ENCODE measurements at places on chromosomes 6 and 20.

DNA sequence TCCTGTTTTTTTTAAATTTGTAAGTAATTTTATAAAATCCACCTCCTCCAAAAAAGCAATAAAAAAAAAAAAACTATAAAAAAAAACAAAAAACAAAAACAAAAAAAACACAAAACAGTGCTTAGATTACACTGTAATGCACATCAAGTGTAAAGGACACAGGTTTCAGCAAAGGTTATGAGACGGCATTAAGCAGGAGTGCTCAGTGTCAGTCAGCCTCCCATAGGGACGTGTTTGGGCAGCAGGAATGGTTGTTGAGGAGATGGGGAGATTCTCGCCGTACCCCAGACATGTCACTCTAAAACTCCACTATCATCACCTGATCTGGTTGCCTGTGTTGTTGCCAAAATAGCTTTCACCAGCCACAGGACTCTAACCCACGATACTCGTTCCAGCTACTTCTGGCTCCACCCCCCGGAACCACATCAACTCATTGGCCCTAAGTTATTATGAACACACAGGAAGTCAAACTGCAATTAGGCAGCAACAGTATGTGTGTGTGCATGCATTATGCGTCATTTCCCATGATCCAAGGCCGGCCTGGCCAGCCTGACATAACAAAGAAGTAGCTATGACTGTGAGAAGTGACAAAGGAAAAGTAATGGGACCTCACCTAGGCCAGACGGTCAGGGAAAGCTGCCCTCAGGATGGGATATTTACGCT is 28.7 kb downstream of the ECT2L start:
- DNase-seq: peak; percentile 52

DNA sequence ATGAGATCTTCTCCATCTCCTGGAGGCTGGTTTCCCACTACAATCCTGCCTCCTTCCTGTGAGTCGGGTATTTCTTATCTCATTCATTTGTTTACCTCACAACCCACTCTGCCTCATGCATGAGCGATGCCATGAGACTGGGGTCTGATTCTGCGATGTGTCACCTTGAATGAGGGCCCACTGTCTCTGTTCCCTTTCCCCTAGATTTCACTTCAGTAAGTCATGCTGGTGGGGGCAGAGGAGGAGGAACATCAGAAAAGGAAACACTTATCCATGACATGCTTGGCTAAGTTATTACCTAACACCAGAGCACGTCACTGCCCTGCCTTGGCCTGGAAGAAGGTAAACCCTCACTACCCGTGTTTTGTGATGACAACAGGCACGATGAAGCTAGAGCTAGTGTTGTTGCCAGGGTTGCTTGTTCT is 337.4 kb upstream of the PRDM1 start:
- DNase-seq: no peak

DNA sequence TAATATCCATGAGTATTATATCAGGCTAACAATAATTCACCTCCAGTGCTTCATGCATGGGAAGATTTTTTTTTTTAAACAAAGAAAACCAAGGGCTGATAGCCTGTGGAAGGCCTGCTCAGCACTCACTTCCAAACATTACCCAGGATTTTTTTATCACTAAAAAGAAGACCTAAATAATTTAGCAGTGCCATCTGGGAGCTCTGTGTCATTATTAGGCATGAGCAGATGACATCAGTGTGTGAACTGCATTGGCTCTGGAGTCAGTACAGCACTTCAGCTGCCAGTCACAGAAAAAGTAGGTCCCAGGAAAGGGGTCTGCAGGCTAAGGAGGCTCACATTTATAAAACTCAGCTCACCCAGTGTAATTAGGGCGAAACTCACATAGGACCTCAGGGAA is 94.8 kb downstream of the COL21A1 start:
- DNase-seq: no peak

DNA sequence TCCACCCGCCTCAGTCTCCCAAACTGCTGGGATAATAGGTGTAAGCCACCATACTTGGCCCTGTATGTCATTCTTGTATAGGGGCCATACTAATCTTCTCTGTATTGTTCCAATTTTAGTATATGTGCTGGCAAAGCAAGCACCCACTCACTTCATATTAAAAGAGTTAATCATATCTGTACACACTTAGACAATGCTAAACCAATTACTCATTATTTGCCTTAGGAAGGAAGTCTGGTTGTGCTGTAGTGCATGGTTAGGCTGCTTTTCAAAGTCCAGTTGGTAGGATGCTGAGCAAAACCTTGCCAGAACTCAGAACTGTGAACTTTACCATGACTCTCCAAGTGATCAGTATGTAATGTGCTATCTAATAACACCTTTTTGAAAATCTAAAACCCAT is 88.6 kb downstream of the LIN28B start:
- no peak for DNase-seq

DNA sequence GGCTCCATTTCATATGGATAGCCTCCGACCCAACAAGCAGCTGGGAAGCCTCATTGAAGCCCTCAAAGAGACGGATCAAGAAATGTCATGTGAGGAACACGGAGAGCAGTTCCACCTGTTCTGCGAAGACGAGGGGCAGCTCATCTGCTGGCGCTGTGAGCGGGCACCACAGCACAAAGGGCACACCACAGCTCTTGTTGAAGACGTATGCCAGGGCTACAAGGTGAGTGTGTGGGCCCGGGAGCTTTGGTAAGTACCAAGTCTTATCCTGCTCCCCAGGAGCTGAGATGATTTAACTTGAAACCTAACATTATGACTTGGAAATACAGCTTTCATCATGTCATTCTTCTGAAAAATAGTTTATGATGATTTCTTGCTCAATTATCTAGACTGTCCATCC is 4.1 kb downstream of the TRIM38 start:
- no peak for DNase-seq

- DNase-seq: no peak
Observed at GRCh38 chr6:5142915-5143314, 57.8 kb downstream of the PPP1R3G start.

DNA sequence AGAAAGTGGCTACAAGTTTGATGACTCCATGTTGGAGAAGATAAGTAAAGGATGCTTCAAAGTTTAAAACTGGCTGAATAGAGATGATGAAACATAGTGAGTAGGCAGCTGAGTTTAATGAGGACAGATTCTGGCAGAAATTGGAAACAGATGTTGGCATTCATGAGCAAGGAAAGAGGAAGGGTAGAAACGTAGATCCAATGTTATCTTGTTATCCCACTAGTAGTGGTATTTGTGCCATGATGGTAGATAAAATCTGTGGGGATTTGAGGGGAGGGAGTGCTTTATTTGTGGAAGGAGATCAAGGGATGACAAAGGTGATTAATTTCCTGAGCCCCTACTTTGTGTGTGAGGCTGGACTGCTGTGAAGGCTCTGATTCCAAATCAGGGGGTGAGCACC is 69.5 kb downstream of the MRAP2 start:
- DNase-seq: no peak

- no peak for DNase-seq
Observed at GRCh38 chr20:20014659-20015058, 2.5 kb upstream of the NAA20 start.
